ENCODE measurements at places on chromosomes 4 and X.

GRCh38 chr4:11436084-11436483, 7.4 kb upstream of the HS3ST1 start:
- no peak for DNase-seq

DNA sequence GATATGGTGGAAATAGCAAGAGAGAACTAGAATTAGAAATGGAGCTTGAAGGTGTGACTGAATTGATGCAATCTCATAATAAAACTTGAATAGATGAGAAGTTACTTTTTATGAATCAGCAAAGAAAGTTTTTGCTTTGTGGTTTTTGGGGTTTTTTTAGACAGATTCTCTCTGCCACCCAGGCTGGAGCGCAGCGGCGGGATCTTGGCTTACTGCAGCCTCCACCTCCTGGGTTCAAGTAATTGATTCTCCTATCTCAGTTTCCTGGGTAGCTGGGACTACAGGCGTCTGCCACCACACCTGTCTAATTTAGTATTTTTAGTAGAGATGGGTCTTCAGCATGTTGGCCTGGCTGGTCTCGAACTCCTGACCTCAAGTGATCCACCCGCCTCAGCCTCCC, 23.7 kb upstream of the NEIL3 start:
- no peak for DNase-seq

- DNase-seq: no peak
Measured at GRCh38 chrX:154058214-154058997, 38.7 kb upstream of the IRAK1 start.

DNA sequence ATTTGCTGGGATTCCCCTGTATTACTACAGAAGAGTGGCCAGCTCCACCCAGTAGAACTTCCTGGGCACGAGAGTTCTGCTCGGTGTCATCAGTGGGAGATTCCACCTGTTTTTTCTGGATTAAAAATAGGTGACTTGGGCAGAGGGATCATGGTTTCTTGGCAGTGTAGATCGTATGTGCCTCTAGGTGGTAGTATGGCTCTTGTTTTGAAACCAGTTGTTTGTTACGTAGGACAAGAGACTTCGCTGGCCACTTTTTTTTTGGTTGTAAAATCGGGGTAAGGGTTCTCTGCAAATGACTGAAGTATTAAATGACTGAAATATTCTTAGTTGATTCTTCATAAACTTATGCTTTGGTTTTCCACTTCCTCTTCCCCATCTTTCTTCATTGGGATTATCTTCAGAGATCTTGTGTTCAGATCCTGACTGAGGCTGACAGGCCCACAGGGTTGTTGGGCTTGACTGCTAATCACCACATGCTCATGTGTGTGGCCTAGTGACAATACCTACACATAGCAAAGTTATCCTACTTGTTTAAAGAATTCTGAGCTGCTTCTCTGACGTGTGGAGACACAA, 43.8 kb upstream of the WDR1 start:
- peak; percentile 69 for DNase-seq

DNA sequence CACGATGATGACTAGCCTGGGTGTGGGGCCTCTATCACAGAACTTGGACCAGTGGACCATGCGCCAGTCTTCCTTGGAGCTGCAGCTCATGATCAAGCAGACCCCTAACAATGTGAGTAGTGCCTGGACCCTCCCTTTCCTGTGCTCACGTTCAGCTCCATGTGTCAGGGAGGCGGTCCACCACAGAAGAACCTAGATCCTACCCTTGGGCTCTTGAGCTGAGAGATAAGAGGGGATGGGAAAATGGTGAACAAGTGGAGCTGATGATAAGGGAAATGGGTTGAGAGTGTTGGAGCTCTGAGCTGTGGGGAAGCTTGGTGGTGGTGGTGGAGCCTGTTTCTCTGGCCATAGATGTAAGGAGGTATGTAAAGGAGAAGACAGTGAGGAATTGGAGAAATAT, 13.1 kb downstream of the MED12 start:
- no peak for DNase-seq

DNA sequence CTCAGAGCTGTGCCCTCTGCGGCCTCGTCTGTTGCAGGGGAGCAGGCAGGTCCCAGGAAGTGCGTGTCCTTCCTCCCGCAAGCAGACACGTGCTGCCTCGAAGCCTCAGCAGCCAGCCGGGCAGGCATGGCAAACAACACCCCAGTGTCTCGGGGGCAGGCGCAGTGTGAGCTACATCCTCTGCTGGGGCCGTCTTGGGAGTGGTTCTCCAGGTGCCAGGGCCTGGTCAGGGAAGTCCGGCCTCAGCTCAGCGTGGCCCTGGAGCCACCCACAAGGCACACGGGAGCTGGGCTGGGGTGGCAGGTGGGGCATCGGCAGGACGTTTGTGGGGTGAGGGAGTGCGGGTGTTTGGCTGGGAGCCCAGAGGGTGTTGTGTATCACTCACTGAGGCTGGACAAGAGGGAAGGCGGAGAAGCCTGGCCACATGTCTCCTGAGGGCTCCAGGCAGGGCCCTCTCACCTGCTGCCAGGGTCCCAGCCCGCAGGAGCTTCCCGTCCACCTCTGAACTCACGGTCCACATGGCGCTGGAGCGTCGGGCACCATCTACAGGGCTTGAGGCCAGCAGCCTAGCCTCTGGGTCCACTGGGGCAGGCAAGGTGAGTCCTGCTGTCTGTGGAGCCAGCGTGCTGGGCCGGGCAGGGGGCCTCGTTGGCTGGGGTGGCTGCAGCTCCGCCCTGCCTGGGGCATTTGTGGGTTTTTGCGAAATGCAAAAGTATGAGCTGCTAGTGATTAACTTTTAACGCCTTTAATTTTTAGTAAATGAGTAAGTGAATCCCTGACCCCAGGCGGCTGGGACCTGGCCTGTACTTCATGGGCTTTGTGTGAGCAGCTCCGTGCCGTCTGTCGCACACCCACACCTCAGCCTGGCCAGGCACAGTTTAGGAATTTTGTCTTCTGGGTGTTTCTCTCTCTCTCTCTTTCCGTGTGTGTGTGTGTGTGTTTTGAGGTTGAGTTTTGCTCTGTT, 17.3 kb upstream of the UVSSA start:
- peak; percentile 19 for DNase-seq

DNA sequence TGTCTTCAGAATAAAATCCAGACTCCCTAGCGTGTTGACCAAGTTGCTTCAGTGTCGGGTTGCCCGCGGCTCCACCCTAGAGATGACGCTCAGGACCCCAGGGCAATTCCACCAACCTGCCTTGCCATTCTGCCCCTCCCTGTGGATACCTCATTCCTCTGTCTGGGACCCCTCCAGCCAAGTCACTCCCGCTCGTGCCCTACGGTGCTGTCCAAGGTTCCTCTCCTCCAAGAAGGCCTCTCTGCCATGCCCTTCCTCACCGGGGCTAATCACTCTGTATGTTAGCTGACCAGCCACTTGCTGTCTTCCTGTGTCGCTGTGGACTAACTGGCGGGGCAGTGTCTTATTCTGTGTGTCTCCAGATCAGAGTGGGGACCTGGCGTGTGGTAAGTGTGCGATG, 46.6 kb downstream of the TENM3 start:
- no peak for DNase-seq

- DNase-seq: peak; percentile 27
Measured at GRCh38 chr4:124504431-124504830, 208.1 kb downstream of the ANKRD50 start.

DNA sequence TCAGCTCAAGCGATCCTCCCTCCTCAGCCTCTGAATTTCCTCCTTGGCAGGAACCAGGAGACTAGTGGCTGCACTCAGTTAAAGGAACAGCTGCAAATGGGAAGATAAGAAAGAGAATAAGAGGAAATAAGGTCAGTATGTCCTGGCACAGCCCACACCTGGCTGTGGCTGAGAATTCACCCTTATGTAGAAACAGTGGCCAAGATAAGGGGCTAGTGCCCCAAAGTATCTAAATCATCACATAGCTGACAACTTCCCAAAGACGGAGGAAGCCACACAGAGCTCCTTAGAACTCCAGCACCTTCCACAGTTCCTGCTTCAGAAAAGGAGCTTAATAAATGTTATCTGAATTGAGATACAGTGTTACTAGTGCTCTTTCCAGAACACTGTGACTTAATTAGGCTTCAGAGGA, 2.3 kb upstream of the CHIC2 start:
- DNase-seq: no peak

DNA sequence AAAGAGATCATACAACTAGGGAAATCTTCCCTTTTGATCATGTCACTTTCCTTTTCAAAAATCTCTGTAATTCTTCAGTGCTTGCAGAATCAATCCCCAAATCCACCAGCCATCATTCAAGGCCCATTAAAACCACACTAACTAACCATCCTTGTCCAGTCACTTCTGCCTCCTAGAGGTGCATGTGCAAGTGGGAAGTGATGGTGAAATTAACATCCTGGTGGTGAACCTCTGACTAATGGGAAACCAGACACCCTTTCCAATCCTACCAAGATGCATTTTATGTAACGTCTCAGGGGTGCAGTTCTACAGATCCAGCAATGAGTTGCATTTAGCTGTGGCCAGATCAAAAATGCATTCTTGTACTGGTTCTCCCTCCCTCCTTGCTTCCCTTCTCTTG, 341.8 kb downstream of the RAPGEF2 start:
- DNase-seq: peak; percentile 20

DNA sequence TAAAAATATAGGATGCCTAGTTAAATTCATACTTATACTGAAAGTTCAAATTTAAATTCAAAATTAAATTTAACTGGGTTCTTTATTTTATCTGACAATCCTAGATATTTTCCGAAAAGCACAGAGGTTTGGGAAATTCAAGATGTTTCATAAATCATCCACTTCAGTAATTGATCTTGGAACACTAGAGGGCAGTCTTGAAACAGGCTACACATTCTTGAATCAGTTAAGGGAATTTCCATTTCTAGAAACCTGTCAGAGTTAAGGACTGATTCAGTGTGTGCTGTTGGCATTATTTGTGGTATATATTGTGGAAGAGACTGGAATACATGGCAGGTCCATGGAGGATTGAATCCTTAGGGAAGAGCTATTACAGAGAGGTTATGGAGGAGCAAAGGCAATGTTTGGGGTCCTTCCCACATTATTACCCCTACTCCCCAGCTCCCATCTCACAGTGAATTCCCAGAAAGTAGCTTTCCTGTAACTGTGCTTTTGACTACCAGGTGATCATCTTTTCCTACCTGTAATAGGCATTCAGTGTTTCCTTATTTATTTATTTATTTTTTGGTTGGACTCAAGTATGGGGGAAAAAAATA, 92.9 kb downstream of the EGF start:
- DNase-seq: peak; percentile 88

GRCh38 chr4:8013976-8014726, 74.5 kb upstream of the AFAP1 start:
- DNase-seq: no peak

DNA sequence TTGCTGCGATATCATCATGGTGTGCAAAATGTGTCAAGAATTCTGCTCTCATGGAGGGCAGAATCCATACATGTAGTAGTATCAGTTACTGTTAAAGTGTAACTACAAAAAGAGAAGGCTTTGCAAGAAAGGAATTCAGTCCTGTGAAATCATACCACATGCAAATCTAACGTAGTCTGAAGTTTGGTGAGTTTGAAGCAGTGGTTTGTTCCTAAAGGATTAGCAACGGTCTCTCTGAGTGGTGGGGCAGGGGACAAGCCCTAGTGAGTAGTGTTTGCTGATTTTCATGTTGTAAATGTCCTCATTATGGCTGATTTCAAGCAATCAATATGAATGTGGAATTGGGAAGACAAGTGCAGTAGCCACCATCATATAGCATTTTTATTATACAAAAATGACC, 47.1 kb upstream of the CLNK start:
- DNase-seq: no peak

- no peak for DNase-seq
Measured at GRCh38 chrX:70038951-70039350, 10.8 kb downstream of the AWAT2 start.

GRCh38 chrX:139222511-139223200, 307.9 kb upstream of the F9 start:
- no peak for DNase-seq

- DNase-seq: no peak
Measured at GRCh38 chr4:152672206-152673092, 7.3 kb downstream of the TMEM154 start.

GRCh38 chrX:2733286-2733685, 18.6 kb upstream of the XG start:
- no peak for DNase-seq

GRCh38 chr4:139965789-139966188, 188.2 kb downstream of the MAML3 start:
- no peak for DNase-seq

DNA sequence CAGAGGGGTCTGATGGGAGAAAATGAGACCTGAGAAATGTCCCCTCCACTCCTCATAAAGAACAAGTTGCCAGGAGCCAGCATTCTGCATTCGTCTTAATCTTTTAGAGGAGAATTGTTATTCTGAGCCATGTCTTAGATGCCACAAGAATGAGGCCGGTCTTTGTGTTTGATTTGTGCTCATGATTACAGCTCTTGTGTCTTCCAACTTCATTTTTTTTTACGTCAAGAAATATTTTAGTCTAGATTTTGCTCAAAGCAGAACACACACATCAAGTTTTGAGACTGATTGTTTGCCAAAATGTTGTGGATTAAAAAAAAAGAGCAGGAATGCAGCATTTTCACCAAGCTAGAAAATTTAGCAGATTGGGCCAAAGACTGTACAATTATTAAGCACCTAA, 130.6 kb upstream of the PITX2 start:
- peak; percentile 15 for DNase-seq

GRCh38 chr4:10283761-10284160, 167.2 kb upstream of the WDR1 start:
- no peak for DNase-seq

- DNase-seq: no peak
Measured at GRCh38 chr4:96753216-96753615, 913.3 kb downstream of the PDHA2 start.

DNA sequence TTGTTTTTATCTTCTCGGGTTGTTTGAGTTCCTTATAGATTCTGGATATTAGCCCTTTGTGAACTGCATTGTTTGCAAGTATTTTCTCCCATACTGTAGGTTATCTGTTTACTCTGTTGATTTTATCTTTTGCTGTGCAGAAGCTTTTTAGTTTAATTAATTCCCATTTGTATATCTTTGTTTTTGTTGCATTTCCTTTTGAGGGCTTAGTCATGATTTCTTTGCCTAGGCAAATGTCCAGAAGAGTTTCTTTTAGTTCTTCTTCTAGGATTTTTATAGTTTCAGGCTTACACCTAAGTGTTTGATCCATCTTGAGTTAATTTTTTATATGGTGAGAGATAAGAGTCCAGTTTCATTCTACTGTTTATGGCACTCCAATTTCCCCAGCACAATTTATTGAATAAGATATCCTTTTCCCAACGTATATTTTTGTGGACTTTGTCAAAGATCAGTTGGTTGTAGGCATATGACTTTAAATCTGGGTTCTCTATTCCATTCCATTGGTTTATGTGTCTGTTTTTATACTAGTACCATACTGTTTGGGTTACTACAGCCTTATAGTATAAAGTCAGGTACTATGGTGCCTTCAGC, 54.3 kb downstream of the EGF start:
- DNase-seq: no peak

- no peak for DNase-seq
Measured at GRCh38 chrX:92241249-92241648, 462.1 kb downstream of the PCDH11X start.

- no peak for DNase-seq
Measured at GRCh38 chr4:37471971-37472370, 214.2 kb downstream of the RELL1 start.

DNA sequence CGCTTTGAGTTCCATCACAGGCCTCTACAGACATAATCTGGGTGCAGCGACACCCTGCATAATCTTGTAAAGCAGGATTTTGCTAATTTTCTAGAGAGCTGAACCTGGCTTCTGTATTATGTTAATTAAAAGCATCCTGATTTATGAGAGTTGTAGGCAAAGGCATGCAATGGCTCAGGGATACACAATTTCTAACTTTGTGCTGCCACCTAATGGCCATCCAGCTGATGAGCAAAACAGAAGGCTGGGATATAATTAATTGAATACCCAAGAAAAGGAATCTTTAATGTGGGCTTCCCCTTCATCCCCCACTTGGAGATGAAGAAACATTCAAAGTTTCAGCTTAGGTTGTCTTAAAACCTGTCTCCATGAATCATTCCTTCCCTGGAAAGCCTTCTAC, 78.1 kb downstream of the BMP15 start:
- DNase-seq: peak; percentile 46

All from cardiac fibroblast (primary cell).